Activated CD4-positive, alpha-beta memory T cell treated with anti-CD3 and anti-CD28 coated beads, Interleukin-2, amount 10 ng/mL, durations not matched to agents 7 days and 5 days (primary cell): ENCODE measurements at places on chromosomes 3 and 15.

- DNase-seq: no peak
These were observed 71.2 kb downstream of the FAM43A start for GRCh38 chr3:194756791-194757325.

DNA sequence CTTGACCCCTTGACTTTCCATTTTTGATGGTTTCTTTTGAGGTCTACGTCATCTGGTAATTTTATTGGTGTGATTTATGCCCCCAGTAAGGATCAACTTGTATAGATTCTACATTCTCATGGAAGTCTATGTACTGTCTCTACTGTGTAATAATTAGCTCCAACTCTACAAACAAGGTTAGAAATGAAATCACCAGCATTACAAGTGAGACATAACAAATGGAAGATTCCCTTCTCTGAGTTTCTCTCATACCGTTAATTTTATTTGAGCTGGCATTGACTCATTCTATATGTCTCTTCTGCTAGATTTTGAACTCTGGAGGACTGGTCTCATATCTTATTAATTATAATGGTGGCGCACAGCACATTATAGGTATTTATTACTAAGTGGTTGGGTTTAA lies 138.9 kb downstream of the LPP start:
- no peak for DNase-seq

- DNase-seq: no peak
These were observed 123.9 kb upstream of the GRM7 start for GRCh38 chr3:6736836-6737629.

GRCh38 chr15:59622289-59622688 lies 10.7 kb downstream of the GCNT3 start:
- peak; percentile 64 for DNase-seq

GRCh38 chr3:98359993-98360675 lies 6.5 kb downstream of the OR5K4 start:
- peak; percentile 41 for DNase-seq
